ENCODE measurements at places on chromosomes 5 and 9.

GRCh38 chr5:56633950-56634349, 181.4 kb upstream of the MAP3K1 start:
- no peak for DNase-seq

DNA sequence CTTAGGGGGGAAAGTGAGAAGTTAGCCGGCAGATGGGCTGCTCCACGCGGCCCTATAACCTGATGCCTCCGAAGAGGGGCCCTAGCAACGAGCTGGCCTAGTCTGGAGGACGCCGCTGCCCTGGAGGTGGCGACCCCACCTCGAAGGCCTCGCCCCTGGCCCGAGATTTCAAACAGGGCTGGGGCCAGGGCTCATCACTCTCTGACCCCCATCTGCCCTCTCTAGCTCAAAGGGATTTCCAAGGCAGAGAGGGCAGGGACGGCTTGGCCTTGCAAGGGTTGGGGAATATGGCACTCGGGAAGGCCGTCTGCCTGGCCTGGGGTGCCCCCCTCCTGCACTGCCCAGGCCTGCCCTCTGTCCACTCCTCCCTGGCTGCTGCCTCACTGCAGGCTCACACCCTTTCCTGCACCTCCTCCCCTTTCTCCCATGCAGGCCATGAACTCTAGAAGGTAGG, 25.5 kb upstream of the TIFAB start:
- no peak for DNase-seq

GRCh38 chr9:97959585-97959984, 21.6 kb upstream of the HEMGN start:
- DNase-seq, result no peak

DNA sequence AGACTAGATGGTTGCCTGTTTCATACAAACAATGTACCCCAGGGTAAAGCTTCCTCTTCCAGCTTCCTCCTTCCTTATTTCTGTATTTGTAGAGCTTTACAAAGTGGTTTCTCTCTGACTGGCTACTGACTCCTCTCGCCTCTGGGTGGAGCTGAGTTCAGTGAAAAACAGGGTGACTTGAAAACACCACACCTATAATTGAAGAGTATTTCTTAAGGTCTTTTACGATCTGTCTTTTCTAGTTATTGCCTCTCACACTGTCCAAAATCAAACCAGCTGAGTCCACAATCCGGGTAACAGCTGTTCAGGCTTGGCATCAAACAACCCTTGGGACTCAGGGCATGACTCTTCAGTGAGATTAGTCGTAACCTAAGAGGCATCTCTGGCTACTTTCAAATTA, 200.4 kb downstream of the ARRDC3 start:
- DNase-seq, result no peak

- no peak for DNase-seq
Observed at GRCh38 chr5:73484511-73484910, 13.7 kb upstream of the BTF3 start.

DNA sequence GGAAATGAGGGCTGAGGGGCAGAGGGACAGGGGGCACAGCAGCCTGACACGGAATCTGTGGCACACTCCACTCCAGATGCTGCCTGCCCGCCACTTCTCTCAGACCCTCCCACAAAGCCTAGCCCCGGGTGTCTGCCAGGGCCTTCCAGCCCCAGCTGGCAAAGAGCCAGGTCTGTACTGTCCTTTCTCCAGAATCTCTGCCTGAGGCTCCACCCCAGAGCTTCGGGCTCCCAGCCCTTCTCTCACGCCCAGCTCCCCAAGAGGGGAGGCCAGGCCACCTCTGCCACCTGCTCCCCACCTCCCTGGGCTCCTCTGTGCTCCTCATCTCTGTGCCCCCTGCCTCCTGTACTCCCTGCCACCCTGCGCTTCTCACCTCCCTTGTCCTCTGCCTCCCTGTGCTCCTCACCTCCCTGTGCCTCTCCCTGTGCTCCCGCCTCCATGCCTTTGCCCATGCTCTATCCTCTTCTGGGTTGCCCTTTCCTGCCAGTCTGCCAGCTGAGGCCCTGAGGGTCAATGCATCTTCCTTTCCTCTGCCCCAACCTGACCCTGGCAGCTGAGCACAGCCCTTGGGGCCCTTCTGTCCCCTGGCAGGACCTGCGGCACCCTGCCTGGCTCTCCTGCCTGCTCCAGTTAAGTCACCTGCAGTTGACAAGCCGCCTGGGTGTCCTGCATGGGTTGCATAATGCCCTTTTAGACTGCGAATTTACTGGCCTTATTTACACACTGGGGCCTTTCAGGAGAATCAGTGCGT, 36.4 kb downstream of the RASGEF1C start:
- no peak for DNase-seq

DNA sequence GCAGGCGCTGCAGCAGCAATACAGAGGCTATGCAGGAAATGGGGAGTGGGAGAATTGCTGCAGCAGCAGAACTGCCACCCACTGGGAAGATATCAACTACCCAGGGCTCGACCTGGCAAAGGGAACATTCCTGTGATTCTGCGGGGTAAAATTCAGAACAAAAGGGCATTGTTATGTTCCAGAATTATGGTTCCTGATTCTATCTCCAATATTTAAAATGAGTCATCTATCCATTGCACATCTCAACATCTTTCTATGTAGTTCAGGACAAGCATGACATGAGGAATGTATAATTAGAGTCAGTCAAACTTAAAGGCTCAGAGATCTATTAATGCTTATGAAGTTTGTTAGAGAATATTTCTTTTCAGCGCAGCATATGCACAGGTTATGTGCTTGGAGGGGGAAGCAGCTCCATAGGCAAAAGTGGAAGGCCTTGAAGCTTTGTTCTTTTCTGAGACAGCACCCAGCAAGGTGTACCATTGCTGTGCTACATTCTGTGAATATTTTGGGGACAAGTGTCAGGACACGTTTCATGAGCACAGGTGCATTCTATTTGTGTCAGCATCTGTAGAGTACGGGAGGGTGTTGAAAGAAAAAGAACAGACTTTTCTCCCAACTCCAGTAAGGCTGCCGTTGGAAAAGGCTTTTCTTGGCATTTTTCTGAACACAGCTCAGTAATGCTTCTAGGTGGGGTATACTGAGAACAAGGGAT, 395.6 kb upstream of the MPDZ start:
- DNase-seq, result no peak

DNA sequence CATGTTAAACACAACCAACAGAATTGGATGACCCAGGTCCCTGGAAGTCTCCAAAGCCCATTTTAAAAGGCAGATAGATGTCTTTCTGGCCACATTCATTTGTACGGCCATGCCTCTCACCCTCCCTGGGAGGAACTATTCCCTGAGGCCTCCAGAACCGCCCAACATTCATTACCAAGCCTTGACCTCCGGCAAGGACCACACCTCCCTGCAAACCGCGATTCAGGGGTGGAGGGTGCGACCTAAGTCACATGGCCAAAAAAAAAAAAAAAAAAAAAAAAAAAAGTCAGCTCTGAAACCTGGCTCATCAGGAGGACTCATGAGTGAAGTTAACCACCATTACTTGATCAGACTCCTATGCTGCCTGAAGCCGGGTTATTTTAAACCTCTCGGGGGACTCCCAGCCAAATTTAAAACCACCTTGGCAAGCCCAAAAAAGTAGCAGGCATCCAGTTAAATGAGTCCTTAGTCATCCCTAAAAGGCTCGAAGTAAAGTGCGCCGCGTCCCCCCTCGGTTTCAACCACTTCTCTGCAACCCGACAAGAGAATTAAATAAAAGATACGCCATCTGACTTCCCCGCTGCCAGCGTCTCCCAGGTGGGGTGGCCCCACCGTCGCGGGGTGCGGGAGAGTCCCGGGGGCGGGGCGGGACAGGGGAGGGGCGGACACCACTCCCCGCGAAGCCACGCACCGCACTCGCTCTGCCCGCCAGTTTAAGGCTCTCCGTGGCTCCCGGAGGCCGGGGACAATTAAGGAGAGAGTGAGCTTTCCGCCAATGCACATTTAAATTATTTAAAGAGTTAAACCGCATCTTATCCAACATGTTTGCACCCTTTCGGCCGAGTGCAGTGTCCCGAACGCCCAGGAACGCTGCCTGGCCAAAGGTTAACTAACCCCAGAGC, 2.3 kb downstream of the KLF9 start:
- DNase-seq, result peak; percentile 62

DNA sequence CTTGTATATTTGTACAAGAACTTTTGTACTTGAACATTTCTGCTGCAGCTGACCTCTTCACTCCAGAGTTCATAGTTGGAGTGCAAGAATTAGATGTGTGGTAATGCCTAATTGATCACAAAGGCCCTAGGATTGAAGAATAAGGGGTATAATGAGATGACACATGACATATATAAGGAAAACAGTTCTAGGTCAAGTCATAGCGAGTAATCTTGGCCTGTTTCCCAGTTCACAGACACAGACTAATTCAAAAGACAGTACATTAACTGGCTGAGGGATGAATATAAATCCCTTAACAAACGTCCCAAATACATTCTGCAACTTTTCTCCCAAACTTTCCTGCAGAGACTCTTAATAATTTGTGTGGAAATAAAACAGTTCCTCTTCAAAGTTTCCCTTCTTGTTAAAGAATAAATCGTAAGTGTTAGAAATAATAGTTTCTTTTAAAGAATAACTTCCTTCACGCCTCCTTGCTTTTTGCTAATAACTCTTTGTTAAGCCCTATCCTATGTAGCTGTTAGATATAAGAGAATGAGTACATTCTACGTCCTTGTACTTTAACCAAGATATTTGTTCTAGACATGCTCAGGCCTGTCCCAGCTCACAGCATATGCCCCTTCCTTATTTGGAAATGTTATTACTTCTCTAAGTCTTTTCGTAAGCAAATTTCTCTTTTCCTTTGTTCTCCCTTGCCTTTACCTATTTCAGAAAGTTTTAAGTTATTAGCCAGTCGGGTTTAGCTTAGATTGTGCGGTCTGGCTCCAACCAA, 556.4 kb upstream of the CTNND2 start:
- no peak for DNase-seq

GRCh38 chr5:159890141-159890540, 26.1 kb upstream of the ADRA1B start:
- DNase-seq, result no peak

DNA sequence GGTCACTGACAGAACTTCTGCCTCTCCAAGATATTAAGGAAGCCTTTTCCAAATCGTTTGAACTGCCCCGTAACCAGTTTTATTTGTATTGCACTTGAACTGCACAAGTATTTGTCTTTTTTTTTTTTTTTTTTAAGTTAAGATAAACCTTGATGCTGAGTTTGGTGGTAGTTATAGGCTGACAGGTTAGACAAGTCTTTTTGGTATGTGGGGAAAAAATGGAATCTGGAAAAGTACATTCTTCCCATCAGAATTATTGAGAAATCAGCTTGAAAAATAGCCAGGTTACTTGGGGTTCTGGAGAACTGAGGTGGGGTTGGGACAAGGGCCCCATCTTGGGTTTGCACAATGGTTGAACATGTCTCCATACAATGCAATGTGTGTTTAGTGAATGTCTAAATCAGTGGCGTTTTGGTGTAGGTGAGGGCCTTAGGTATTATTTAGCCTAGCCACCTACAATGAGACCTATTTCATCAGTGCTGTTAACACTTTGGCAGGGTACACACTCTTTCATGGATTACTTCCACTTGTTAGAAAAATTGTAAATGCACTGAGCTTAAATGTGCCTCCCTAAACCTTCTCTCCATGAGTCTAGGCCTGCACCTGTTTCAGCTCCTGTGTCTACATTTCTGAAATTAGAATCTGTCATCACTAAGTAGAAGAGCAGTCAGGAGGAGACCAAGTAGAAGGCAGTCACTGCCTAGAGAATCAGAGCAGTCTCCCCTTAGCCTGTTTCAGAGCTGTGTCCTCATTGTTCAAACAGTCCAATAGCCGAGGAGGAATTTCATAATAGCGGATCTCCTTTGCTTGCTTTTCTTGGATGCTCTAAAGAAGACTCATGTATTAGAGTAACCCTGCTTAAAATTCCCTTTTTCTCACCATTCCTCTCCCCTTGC, 140.0 kb upstream of the HMHB1 start:
- DNase-seq, result no peak

GRCh38 chr5:51380603-51381207, 2.5 kb upstream of the ISL1 start:
- no peak for DNase-seq

- no peak for DNase-seq
Observed at GRCh38 chr5:6574537-6575245, 58.2 kb downstream of the NSUN2 start.

GRCh38 chr5:157767689-157768088, 24.2 kb downstream of the LSM11 start:
- DNase-seq, result no peak

DNA sequence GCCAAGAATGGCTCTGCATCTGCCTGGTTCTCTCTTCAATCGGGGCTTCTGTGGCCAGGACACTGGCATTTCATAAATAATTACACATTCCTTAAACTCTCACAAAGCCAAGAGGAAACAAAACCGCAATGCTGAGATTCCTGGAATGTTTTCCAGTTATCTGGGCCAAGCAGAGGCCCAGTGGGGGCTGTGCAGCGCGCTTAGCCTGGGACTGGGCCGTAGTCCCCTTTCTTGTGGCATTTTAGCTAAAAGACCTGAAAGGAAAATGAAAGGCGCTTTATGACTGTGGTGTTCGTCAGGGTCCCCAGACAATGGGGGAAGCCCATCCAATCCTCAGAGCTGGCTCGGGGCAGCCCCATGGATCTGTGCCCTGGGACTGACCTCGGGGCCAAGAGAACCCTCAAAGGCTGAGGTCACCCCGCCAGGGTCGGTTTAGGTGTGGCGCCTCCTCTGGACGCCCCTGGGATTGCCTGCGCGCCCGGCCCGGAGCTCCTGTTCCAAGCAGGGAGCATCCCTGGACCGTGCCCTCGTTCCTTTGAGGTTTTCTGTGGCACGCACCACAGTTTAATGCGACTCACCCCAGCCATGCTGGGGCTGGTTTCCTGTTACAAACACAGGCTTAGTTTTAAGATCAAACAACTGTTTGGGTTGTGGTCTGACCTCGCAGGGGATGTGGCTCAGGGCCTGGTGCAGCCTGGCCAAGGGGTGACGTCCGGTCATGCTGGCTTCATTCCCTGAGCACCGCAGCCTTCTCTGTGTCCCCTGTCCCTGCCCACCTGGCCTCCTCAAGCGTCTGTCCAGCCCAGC, 51.5 kb upstream of the NKD2 start:
- DNase-seq, result no peak

DNA sequence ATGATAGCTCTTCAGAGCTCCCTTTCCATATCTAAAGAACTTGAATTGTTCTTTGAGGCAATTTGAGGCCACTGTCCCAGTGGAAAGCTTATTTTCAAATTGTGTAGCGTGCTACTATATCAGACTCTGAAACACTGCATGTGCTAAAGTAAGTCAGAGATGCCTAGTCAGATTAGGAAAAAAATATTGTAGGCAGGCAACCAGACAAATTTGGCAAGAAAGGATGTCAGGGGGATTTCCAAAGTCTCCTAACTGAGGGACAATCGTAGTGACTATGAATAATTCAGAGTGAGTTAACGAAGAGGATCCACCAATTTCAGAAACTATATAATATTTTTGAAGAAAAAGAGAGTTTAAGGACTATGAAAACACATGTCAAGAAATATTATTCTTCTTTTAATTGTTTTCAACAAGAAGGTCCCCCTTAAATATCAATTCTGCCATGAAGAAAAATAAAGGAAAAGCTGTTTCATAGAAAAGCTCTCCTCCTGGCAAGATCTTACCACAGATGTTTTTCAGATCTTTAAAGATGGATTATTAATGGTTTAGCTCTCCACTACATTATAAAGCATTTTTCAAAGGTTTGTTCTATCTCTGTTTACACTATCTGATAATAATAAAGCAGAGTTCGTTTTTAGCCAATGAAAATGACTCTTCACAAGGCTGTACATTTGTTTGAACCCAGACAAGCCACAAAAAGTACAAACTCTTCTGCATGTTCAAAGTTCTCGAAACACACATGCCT, 273.5 kb upstream of the PTGER4 start:
- DNase-seq, result no peak

GRCh38 chr5:156340893-156341292, 13.9 kb downstream of the SGCD start:
- DNase-seq, result no peak
